Activated CD4-positive, alpha-beta T cell treated with anti-CD3 and anti-CD28 coated beads for 24 hours (primary cell): ENCODE measurements at places on chromosomes 7 and 10.

DNA sequence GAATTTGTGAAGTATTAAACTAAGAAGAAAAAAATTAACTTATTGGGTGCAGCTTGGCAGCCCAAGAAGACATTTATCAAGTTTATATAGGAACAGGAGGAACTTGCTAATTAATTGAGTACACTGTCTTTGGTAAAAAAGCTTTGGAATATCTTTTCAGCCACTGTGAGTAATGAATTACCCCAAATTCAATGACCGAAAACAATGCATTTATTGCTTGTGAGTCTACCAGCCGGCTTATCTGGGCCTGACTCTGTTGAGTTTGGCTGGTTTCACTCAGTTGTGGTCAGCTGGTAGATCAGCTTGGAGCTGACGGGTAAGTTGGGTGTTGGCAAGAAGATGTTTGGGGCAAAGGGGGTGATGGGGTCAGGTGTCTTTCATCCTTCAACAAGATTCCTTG, 11.6 kb downstream of the GNG11 start:
- no peak for DNase-seq

DNA sequence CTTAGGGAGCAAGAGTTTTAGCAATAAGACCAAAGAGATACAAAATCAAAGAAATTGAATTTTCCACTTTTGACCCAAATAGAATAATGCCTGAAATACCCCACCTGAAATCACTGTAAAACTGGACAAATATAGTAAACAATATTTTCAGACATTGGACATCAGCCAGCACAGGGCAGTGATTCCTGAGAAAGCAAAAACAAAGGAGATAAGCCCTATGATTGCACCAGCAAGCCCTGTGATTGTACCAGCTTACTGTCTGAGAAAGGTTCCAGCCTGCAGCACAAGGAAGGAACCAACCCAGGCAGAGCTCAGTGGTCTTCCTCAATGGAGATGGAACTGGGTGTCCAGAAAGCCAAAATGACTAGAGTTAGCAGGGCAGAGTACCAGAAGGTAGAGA, 10.3 kb downstream of the TMEM106B start:
- DNase-seq = no peak

- DNase-seq = no peak
These were observed 13.0 kb downstream of the NRP1 start for GRCh38 chr10:33321516-33321915.

DNA sequence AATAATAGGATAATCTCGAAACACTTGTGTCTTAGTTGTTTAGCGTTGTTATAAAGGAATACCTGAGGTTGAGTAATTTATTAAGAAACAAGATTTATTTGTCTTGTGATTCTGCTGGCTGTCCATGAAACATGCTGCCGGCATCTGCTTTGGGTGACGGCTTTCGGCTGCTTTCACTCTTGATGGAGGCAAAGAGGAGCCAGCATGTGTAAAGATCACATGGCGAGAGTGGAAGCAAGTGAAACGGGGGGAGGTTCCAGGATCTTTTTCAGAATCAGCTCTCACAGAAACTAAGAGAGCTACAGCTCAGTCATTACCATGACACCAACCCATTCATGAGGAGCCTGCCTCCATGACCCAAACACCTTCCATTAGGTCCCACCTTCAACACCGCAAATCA, 402.8 kb downstream of the CDC14C start:
- no peak for DNase-seq

GRCh38 chr10:114437473-114438292, 33.4 kb upstream of the AFAP1L2 start:
- no peak for DNase-seq

DNA sequence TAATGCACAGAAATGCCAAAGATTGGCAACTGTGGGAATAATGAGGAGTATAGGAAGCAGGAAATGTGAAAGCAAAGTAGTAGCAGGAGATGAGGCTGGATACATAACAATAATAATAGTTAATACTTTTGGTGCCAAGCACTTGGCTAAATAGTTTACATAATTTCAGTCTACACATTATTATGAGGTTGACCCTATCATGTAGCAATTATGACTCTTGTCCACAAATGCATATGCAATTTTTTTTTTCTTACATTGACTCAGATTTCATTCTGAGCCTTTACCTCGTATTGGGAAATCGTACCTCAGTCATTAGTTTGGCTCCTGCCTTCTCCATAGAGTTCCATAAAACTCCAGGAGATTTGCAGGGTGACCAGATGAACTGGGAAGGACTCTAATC, 219.9 kb downstream of the SUGCT start:
- DNase-seq = no peak

GRCh38 chr10:48574322-48574796, 30.5 kb downstream of the ARHGAP22 start:
- DNase-seq = no peak
